ENCODE measurements at places on chromosomes 16 and 17. TPM values are rescaled to one million over a fixed set of nuclear protein-coding genes. Genes with fewer than 3 reads are reported as not detected.

Gene MSL1
- total RNA-seq = 66.7 TPM

Gene TSPOAP1
- 10.0 TPM for total RNA-seq

Gene NPIPA8
- total RNA-seq = 0.43 TPM

Gene MAPT
- total RNA-seq = 5.7 TPM

Gene CD7
- 1.9 TPM for total RNA-seq

Gene DDX52
- 20.7 TPM for total RNA-seq

Gene MT1M
- total RNA-seq = 82.2 TPM

Gene KRT39
- total RNA-seq = not detected

Gene TBC1D3H
- not detected for total RNA-seq

Data from posterior vena cava (tissue), 2 donors.